Activated CD8-positive, alpha-beta memory T cell treated with anti-CD3 and anti-CD28 coated beads, Interleukin-2, amount 10 ng/mL, durations not matched to agents 7 days and 5 days (primary cell): ENCODE measurements at places on chromosomes 4 and X. TPM values are rescaled to one million over a fixed set of nuclear protein-coding genes. Genes with fewer than 3 reads are reported as not detected.

Gene ABCE1
- 64.7 TPM for total RNA-seq

DNA sequence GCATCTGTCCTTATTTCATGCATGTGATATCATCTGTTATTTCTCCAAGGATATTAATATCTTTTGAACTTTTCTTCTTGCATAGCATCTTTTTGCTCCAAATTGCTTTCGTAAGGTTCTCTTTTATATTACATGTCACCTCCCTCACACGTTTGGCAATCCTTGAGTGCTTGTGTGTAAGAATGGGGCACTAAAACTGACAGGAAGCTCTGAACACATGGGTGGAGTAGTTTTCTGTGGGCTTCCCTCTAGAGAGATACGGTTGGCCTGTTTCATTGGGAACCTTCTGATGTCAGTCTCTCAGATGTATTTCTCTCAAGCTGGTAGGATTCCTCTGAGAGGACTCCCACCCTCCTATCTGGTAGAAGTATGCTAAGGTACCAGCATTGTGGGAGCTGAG lies 223.0 kb downstream of the MID1 start:
- no peak for DNase-seq

Gene TBX22
- total RNA-seq, result not detected

Gene DNAAF6
- total RNA-seq, result not detected

DNA sequence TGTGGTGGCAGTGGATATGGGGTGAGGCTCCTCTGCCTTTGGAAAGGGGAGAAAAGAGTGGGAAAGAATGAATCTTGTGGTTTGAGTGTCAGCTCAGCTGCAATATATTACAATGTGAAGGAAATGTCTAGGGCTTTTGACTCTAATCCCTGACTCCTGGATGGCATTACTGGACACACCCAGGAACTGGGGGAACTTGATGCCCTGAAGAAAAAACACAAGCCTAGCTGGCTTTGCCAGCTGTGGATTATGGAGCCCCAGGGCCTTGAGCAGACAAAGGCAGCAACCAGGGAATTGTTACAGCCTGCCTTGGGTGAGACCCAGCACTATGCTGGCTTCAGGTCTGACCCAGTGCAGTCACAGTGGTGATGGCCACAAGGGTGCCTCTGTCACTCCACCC lies 57.1 kb upstream of the CYSLTR1 start:
- DNase-seq, result no peak

DNA sequence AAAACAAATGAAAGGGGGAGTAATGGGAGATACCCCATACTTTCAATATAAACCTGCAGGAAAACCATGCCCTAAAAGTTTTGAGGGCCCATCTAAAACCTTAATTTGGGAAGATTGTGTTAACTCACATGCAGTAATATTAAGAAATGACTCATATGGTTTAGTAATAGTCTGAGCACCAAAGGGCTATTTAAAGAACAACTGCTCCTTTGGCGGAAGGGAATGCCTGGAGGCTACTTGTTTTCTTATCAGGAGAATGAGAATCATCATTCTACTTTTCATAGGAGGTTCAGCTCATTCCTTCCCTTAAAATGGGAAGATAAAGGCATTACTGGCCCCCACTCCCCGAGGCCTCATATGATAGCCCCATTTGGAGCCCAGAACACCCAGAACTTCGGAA lies 47.6 kb downstream of the SPIN3 start:
- no peak for DNase-seq

Gene MMRN1
- total RNA-seq, result 0.16 TPM

DNA sequence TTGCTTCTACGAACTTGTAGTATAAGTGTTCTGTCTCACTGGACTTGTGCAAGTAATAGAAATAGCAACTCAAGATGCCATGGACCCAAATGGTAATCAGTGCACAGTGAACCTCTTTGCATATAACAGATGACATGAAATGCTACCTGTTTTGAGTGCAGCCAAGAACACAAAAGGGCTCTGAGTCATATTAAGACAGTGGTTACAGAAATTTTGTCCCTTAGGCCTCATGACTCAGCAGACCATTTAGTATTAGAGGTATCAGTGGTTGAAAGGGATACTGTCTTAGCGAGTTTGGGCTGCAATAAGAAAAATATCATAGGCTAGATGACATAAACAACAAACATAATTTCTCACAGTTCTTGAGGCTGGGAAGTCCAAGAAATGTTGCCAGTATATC lies 502.9 kb upstream of the PCDH10 start:
- DNase-seq, result no peak

DNA sequence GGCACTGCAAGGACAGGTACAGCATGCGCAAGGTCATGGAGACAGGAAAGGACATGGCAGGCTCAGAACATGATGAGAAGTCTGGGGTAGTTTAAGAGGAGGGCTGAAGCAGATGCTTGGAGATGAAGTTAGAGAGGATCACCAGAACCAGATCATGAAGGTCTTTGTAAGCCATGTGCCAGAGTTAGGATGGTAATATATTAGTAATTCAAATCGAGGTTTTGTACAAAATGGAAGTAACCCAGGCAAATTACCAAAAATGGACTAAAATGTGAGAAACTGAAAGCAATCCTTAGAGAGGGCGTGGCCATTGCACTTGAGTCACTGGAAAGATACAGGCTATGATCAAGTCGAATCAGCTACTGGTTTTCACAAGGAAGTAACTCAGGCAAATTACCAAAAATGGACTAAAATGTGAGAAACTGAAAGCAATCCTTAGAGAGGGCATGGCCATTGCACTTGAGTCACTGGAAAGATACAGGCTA lies 13.5 kb downstream of the RXFP1 start:
- peak; percentile 50 for DNase-seq

Gene PAGE4
- total RNA-seq, result not detected
